T-helper 17 cell (primary cell): ENCODE measurements at places on chromosomes 1 and 21.
A peak's percentile ranks its signal among the peaks of the same experiment; 100 is the strongest.

DNA sequence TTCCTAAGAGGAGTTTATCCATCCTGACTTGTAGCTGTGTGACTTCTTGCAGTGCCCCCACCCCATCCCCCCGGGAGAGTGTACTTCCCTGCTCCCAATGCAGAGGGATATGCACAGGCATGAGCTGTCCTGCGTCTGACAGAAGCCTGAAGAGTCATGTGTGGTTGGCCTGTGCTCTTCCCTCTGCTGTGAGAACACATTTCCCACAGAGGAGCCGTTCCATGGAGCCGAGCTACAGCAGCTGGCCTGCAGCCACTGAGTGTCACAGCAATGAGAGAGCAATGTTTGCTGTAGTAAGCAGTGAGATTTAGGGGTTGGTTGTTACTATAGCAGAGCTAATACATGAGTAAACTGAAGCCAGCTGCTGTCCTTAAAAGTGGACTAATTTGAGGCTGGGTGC lies 22.0 kb downstream of the PARS2 start:
- DNase-seq: no peak

- DNase-seq: no peak
Observed at GRCh38 chr1:246283771-246284410, 223.2 kb downstream of the SMYD3 start.

GRCh38 chr1:4585216-4585615 lies 69.2 kb upstream of the AJAP1 start:
- DNase-seq: peak; percentile 27

DNA sequence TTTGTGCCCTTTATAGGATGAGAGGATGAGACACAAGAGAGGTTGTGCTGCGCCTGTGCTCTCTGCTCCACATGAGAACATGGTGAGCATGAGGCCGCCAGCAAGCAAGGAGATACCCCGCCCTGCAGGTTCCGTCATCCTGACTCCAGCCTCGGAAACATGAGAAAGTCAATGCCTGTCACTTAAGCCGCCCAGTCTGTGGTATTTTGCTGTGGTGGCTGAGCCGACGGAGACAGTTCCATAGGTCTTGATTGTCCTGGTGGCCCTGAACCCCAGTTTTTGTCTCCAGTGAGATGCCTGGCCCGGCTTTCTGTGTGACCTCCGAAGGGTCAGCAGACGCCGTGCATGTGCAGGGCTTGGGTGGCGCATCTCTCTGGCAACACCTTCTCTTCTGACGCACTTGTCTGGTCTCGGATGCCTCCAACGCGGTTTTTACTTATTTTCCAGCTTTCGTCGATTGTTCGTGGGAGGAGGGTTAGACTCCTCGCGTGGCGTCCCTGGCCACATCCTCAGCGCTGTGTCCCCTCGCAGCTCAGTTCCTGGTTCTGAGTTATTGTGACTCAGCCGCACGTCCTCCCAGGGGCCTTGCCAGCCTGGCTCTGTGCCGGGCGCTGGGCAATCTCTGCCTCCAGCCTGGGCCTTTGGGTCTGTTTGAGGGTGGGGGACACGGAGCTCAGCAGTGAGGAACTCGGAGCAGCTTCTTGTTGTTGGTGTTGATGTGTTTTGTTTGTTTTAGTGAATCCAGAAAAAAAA lies 70.0 kb downstream of the FAAP20 start:
- DNase-seq: no peak

DNA sequence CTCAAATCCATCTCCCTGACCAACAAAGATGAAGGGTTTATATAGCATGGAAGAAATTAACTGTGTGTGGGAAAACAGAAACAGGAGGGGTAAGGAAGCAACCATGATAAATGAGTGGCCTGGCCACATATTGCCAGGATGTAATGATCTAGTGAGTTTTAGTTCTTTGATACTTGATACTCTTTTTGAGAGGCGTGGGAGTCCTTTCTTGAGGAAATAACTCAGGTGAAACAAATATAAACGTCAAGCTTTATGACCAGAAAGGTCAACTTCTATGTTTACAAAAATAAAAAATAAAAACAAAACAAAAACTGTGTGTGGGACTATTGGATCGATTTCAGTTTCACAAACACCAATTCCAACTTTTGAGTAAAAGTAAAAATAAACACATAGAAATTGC lies 860.8 kb upstream of the B3GALT2 start:
- no peak for DNase-seq

- DNase-seq: no peak
Observed at GRCh38 chr1:72724951-72725861, 442.9 kb upstream of the NEGR1 start.

GRCh38 chr1:174968750-174969244 lies 30.9 kb upstream of the CACYBP start:
- no peak for DNase-seq

GRCh38 chr1:180693564-180694244 lies 61.9 kb downstream of the XPR1 start:
- DNase-seq: no peak
